ENCODE measurements at places on chromosomes 12 and 14. TPM values are rescaled to one million over a fixed set of nuclear protein-coding genes. Genes with fewer than 3 reads are reported as not detected.

- H3K27me3 ChIP-seq, result no peaks in the 10 kb centered on the region
- no peak for DNase-seq
- H3K4me1 ChIP-seq, result no peaks in the 10 kb centered on the region
- H3K36me3 ChIP-seq, result peaks cover 4% of the 10 kb centered on the region
These were observed 17.2 kb downstream of the REM2 start for GRCh38 chr14:22900081-22900799.

Gene CD27
- total RNA-seq, result 0.23 TPM

Gene KRT75
- total RNA-seq, result 0.15 TPM

DNA sequence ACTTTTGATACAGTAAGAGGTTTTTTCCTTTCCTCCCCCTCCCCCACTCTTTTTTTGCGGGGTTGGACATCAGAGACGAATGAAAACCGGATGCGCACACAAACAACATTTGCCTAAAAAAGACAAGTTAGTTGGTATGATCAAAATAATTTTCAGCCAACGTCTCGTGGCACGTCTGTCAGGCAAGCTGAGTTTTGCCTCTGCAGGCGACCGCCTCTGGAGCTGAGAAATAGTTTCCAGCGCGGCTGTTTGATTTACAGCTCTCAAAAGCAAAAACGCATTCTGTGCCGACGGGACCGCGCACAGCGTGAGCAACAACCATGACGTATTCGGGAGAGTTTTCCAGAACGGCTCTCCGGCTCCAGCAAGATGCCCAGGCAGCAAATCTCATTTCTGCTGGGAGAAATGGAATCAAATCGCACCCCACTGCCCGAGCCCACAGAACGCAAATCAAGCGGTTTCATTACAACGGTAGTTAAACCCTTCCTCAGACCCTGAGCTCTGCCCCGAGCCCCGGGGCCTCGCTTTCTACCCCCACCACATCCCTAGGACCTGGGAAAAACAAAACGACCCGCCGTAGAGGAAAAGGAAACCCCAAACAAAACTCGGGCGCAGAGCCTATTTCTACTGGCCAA lies 14.2 kb upstream of the CALM1 start:
- peak overlapping the region; percentile 93 for H3K27ac ChIP-seq
- H3K4me1 ChIP-seq, result peaks cover 15% of the 10 kb centered on the region
- no peaks in the 10 kb centered on the region for H3K27me3 ChIP-seq
- H3K36me3 ChIP-seq, result no peaks in the 10 kb centered on the region
- DNase-seq, result no peak

- H3K4me1 ChIP-seq, result peaks cover 4% of the 10 kb centered on the region
- H3K27ac ChIP-seq, result no peak overlapping the region
- no peak for DNase-seq
- H3K36me3 ChIP-seq, result no peaks in the 10 kb centered on the region
- H3K4me3 ChIP-seq, result no peak overlapping the region
- peaks cover 7% of the 10 kb centered on the region for H3K27me3 ChIP-seq
These were observed 2.5 kb downstream of the KCNH3 start for GRCh38 chr12:49541140-49541861.

DNA sequence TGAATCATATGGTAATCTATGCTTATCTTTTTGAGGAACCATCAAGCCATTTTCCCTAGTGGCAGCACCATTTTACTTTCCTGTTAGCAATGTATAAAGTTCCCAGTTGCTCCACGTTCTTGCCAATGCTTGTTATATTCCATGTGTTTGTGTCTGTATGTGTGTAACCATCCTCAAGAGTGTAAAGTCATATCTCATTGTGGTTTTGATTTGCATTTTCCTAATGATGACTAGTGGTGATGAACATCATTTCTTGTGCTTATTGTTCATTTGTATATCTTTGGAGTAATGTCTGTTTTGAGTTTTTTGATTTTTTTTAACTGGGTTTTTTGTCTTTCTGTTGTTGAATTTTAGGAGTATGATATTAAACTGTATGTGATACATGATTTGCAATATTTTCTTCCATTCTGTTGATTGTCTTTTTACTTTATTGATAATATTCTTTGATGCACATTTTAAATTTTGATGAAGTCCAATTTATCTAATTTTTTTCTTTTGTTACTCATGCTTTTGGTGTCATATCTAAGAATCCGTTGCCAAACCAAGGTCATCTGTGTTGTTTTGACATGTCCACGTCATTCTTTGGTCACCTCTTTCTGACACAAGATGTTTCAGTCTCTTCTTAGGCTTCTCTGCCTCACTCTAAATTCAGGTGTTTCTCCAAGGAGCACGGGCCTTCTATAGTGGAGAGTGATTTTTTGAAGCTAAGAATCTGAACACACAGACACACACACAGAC lies 36.1 kb downstream of the PPHLN1 start:
- H3K4me3 ChIP-seq, result no peak overlapping the region
- no peaks in the 10 kb centered on the region for H3K4me1 ChIP-seq
- peaks cover 2% of the 10 kb centered on the region for H3K36me3 ChIP-seq
- no peaks in the 10 kb centered on the region for H3K27me3 ChIP-seq

DNA sequence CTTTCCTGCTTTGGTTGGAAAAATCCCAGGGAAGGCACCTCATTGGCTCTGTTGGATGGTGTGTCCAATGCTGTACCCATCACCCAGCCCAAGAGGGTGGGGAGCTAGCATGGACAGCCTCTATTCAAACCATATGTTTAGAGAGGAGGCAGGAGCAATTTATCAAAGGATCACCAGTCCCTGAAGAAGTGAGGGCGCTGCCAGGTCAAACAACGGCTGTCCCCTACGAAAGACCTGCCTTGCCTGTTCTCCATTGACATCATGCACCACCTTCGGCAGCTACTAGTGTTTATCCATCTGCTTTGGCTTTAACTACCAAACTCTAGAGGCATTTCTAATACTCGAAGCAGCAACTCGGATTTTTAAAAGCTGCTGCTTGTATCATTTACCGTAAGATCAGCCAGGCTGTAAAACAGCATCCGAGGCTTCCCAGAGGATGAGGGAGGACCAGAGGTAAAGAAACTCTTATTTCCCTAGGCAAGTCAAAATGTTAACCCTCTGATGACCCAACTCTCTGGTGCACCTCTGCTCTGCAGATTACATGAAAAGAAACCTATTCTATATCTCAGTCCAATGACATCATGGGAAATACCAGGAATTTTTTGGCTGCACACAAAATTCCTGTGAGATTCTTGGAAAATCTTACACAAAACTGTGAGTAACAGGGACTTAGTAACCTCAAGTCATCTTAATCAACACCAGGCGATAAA lies 720.9 kb upstream of the TBX3 start:
- no peak overlapping the region for H3K4me3 ChIP-seq
- no peaks in the 10 kb centered on the region for H3K4me1 ChIP-seq
- no peaks in the 10 kb centered on the region for H3K36me3 ChIP-seq
- H3K27ac ChIP-seq, result no peak overlapping the region
- DNase-seq, result no peak

DNA sequence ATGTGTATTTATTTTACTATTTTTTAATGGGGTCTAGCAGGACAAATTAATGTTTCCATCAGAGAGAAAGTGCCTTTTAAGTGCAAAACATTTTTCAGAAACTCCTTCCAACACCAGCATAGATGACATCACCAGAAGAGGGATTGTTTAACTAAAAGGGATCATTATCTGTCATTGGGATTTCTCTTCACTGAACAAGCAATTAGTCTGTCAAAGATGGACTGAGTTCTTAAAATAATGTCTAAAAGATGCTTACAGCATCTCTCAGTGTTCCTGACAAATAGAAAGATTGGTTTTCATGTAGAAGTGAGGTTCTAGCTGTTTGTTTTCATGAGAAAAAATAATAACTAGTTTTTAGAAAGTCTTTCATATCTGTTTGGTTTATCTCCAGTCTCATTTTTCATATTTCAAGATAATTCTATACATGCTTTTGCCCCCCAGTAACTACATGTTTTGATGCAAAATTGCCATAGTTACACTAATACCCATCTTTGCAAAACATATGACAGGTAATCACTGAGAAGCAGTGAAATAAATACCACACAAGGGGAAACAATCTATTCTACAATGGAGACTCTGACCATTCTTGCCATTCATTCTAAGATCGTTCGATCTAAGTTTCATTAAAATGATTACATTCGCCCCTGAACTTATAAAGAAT lies 850.3 kb downstream of the GALC start:
- DNase-seq, result no peak
- no peak overlapping the region for H3K27ac ChIP-seq
- H3K27me3 ChIP-seq, result no peaks in the 10 kb centered on the region
- H3K4me3 ChIP-seq, result no peak overlapping the region
- no peaks in the 10 kb centered on the region for H3K36me3 ChIP-seq

Gene DTX1
- 0.44 TPM for total RNA-seq

DNA sequence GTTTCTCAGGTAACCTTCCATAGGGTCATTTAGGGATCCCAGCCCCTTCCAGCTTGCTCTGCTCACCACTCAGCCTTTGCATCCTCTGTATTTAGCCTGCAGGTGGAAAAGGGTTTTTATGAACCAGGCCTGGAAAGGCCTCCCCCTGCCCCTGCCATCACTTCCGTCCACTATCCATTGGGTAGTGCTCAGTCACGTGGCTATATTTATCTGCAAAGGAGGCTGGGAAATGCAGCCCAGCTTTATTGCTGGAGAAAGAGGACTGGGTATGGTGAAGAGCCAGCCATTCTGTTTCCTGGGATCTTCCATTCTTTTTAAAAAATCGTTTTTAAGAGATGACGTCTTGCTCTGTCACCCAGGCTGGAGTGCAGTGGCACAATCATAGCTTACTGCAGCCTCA lies 87.0 kb upstream of the MAP1LC3B2 start:
- no peaks in the 10 kb centered on the region for H3K27me3 ChIP-seq
- no peak overlapping the region for H3K27ac ChIP-seq
- no peaks in the 10 kb centered on the region for H3K36me3 ChIP-seq
- DNase-seq, result no peak
- H3K4me1 ChIP-seq, result no peaks in the 10 kb centered on the region
